Karpas-422 (cell line): ENCODE measurements at places on chromosomes 16 and 17.

DNA sequence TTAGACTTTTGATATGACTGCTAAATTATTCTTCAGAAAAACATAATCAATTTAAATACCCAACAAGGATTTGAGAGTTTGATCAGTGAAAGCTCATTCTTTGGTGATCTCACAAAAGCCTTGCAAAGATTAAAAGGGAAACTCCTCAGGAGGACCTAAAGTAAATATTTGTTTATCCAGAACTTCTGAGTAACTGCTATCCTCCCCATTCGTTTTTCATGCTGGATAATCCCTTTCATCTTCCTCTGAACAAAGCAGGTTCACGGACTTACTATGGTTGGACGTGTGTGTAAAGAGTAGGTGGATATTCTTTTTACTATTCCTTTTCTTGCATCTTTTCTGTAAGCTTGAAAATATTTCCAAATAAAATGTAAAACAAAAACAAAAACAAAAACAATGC is 124.7 kb downstream of the CPPED1 start:
- DNase-seq = no peak

DNA sequence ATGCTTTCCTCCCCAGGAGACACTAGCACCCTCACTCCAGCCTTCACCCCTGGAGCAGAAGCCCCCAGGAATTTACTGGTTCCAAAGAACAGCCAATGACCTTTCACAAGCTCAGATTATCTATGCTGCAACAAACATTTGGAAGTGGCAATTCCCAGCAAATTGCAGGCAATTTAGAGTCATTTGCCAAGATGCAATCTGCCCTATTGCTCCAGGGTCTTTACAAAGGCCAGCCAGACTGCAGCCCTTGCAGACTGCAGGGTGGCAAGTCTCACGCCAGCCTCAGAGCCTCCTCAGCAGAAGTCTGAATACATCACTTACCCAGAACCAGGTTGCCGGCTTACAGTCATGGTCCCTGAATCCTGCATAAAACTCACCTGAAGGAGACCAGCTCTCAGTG is 21.8 kb downstream of the AXIN1 start:
- no peak for DNase-seq

DNA sequence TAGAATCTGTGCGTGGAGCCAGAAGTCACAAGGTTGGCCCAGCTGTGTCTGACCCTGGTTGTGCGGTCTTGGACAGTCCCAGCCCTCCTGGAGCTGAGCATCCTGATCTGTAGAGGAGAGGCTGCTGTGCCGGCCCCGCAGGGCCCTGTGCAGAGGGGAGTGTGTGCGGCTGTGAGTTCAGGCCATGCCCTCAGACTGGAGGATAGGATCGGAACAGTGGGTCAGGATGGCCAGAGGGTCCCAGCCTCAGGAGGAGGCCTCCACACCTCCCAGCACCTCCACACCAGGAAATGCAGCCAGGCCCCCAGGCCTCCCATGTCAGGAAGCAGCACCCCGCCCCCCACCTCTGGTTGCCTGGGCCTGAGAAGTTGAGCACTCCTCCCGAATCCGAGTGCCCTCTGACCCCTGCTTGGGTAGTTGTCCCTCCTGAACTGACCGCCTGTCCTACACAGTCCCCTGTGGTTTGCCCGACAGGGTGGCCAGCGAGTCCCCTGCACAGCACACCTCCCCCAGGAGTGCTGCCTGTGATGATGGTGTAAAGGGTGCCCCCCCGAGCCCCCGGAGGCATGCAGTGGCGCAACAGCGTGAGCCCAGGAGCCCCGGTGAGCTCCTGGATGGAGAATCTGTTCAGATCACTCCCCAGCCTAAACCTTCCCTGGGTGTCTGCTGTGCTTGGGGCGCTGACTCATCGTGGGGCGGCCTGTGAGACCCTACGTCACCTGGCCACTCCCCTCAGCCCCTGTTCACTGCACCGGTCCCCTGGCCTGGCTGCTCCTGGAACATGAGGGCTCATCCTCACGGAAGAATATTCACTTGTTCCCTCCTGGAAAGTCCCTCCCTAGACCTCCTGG is 285.2 kb downstream of the SEC14L1 start:
- DNase-seq = peak; percentile 55

DNA sequence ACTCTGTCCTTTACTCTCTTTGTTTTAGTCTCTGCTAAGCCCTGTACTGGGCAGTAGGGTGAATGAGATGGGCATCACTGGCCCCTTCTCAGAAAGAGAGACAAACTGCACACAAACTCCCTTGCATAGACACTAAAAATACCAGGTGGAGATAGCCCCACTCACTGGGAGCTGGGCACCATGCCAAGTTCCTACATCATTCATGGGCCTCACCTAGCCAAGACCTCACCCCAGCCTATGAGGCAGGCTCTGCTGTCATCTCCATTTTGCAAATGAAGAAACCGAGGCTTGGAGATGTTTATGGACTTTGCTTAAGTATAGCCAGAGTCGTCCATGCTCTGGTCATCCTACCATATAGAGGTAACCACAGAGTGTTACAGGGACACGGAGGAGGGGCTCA is 499.8 kb upstream of the CDH11 start:
- DNase-seq = no peak

- DNase-seq = no peak
Measured at GRCh38 chr17:57861790-57862693, 12.2 kb upstream of the MRPS23 start.

- DNase-seq = no peak
Measured at GRCh38 chr17:11499881-11500280, 98.4 kb upstream of the DNAH9 start.

GRCh38 chr17:48378238-48378637 is 51.8 kb downstream of the SKAP1 start:
- DNase-seq = no peak

DNA sequence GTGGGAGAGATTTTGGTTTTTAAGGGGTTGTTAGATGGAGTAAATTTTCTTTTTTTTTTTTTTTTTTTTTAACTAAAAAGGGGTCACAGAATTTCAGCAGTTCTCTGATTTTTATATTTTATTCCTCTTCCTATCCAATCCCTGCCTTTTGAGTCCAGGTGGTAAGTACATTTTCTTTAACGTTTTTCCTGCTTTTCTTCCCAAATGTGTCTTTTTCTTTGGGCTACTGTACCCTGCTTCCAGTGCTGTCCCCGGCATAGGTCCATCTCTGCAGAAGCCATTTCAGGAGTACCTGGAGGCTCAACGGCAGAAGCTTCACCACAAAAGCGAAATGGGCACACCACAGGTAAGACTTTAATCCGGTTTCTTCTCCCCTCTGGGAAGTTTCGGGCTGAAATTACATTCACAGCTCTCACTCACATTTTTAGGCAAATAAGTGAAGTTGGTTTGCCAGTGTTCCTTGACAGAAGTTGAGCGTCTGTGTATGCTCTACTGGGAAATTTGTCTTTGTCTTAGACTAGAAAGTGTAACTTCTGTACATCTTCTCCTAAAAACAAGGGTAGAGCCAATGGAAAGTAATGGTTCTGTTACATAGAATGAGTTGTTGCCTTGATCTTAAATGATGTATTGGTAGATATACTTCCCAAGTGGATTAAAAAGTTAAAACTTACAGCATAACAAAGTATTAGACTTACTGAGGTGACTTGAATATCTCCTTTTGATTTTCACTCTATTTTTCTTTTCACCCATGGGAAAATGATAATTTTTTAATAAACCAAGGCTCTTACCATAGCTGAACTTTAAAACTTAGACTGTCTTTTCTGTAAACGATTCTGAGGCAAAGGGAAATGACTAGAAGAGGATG is 54.5 kb downstream of the TUBD1 start:
- peak; percentile 66 for DNase-seq

- no peak for DNase-seq
Measured at GRCh38 chr17:39614545-39615157, 6.9 kb upstream of the NEUROD2 start.

- peak; percentile 97 for DNase-seq
Measured at GRCh38 chr17:48908047-48908843, at the start of gene UBE2Z. Gene UBE2Z (plus strand): TSS chr17:48908407. CDS start chr17:48908504, 97 bp downstream.

DNA sequence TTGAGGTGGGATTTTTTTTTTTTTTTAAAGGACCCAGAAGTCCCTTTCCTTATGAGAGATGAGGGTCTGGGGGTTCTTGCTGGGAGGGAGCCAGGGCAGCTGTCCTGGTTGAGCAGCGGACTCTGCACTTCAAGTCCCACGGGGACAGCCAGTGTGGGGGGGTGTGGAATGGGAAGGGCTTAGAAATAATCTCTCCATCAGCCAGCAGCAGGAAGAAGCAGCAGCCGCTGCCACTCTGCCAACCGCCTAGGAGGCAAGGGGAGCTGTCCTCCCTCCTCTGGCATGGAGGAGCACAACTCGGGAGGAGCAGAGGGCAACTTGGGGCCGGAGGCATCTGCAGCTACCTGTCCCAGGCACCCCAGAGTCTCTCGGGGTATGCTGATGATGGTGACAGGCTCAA is at the start of gene KCNG4:
KCNG4 (minus strand) TSS at position 104 of the 400 bp plus-strand sequence. CDS start 2,527 bp downstream, outside the sequence.
- no peak for DNase-seq

- no peak for DNase-seq
Measured at GRCh38 chr16:7964167-7964566, 626.1 kb downstream of the TMEM114 start.

DNA sequence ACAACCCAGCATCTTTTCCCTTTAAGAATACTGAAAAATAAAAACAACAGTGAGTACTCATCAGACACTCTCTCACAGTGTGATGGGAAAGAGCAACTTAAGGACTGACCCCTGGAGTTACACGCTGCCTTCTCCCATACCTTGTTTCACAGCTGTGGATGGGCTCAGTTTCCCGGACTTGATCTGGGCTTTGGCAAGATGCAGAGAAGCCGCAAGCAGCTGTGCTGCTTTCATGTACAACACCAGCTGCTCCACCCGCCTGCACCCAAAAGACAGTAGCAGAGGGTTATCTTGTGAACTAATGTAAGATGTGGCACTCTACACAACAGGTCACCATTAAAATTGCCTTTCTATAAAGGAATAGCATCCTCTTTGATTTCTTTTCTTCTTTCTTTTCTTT is 32.7 kb upstream of the ALDH3A1 start:
- no peak for DNase-seq
